ENCODE measurements at places on chromosomes 4 and X. TPM values are rescaled to one million over a fixed set of nuclear protein-coding genes. Genes with fewer than 3 reads are reported as not detected.

CORIN gene
- 3.9 TPM for total RNA-seq

DNA sequence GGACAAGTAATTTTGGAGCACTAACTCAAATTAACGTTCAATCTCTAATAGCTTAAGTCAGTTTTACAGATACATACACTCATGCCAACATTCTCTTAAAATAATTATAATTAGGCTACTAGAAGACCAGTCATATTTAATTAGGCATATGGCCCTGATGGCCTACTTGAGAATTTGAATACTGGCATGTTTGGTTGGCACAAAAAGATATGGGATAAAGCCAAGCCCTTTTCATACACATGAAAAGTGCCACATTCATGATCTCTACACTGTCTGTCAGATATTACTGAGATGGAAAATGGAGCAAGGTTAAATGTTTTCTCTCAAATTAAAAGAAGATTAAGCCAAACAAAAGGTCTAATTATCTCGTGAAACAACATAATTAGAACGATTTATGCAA, 1091.0 kb downstream of the C4orf33 start:
- no peak for DNase-seq

SUPT20HL1 gene
- total RNA-seq: not detected

HTN3 gene
- not detected for total RNA-seq

CSN2 gene
- not detected for total RNA-seq

- peak; percentile 65 for DNase-seq
Measured at GRCh38 chr4:2256781-2257191, 5.1 kb downstream of the MXD4 start.

BEND4 gene
- 1.3 TPM for total RNA-seq

- no peak for DNase-seq
Measured at GRCh38 chrX:155877288-155877687, 3.9 kb upstream of the VAMP7 start.

GPC4 gene
- total RNA-seq: 41.9 TPM

DNA sequence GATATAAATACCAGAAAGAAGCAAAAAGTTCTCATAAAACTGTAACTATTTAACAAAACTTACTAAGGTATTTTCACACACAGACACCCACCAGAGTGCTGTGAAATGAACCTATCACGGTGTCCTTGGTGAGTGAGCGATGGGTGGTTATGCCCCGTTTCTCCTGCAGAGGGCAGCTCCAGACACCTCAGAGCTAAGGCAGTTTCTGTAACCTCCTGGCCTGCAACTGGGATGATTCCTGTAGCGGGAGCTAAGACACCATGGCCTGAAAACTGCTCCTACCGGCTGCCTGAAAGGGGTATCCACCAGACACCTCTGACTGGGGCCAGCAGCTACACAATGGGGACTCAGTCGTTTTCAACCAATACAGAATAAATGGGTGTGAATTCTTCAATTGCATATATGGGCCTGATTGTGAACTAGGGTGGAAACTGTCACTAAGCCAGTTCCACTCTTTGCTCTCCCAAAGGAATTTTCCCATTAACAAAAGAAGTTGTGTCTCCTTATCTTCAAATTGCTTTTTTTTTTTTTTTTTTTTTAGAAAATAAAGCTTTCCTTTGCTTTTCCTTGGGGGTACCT, 2375.8 kb upstream of the TENM3 start:
- DNase-seq: peak; percentile 46

DNA sequence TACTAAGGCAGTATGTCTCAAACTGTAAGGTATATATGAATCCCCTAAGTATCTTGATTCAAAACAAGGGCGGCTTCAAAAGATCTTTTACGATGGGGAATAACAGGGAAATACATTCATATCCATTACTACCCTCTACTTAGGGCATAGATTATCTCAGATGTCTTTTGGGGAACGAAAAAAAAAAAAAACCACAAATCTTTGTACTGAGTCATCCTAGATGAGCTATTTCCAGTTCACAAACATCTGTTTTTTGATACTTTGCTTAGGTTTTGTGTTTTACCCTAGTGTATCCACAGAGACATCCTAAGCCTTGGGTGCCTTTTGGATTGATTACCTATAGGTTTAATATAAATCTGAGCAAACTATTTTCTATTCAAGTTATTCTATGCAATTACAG, 457.2 kb downstream of the NLGN4X start:
- DNase-seq: no peak

MBNL3 gene
- total RNA-seq: 24.3 TPM

GRCh38 chr4:137678796-137679195, 146.5 kb upstream of the PCDH18 start:
- no peak for DNase-seq

All from lower lobe of right lung (tissue), 2 donors.